ENCODE measurements at places on chromosomes 2 and 18. TPM values are rescaled to one million over a fixed set of nuclear protein-coding genes. Genes with fewer than 3 reads are reported as not detected.

The TUBA3D gene
- not detected for total RNA-seq

The DES gene
- total RNA-seq: not detected

The ACMSD gene
- not detected for total RNA-seq

The GLI2 gene
- total RNA-seq: 0.26 TPM

The DDX18 gene
- 50.6 TPM for total RNA-seq

The ASB18 gene
- total RNA-seq: 0.38 TPM

The RNF152 gene
- total RNA-seq: 31.9 TPM

DNA sequence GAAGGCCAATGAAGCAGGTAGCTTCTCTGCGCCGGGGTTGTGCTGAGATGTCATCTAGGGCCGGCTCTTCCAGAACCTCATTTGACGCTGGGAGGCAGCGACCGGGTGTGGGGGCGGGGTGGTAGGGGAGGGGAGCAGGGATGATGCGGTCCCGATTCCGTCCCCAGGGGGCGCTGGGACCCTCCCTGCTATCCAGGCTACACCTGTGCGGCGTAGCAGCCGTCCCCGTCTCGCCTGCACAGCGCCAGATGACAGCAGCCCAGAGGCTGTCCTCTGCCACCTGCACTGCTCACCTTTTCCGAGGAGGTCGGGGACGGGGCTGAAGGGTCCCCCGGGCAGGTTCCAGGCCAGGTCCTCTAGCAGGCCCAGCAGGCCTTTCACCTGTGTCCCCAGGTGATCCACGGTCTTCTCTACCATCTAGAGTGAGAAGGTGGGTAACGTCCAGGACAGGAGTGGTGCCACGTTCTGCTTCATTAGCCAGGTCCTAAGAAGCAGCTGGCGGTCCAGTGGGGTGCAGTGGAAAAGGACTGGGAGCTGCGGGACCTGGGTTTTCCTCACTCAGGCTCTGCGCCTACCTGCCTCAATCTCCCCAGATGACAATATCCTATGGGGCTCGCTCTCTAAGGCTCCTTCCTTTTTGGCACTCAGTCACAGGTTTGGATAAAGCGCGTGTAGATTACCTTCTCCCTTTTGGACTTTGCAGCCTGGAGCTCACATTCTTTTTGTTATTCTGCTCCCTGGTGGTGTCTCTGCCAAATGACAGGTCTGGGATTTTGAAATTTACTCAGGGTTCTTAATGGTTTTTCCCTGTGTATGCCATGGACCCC is 56.0 kb upstream of the RAB6C start:
- peak; percentile 40 for DNase-seq

GRCh38 chr2:86079981-86080911 is 25.4 kb downstream of the POLR1A start:
- DNase-seq: peak; percentile 50

DNA sequence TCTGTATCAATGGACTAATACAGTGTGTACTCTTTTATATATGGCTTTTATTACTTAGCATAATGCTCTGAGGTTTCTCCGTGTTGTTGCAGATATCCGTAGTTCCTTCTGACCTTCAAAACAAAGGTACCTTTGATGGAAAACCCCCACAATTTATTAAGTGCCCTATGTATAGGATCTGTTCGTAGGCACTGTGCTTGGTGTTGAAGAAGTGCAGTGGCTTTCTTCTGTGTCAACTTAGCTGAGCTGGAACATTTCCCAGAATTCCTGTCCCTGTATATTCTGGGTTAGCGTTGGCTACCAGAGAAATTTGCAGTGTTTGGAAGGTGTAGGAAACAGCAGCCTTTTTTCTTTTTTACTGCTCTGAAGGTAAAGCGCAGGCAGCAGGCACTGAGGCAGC is 56.3 kb upstream of the MSH2 start:
- DNase-seq: no peak

DNA sequence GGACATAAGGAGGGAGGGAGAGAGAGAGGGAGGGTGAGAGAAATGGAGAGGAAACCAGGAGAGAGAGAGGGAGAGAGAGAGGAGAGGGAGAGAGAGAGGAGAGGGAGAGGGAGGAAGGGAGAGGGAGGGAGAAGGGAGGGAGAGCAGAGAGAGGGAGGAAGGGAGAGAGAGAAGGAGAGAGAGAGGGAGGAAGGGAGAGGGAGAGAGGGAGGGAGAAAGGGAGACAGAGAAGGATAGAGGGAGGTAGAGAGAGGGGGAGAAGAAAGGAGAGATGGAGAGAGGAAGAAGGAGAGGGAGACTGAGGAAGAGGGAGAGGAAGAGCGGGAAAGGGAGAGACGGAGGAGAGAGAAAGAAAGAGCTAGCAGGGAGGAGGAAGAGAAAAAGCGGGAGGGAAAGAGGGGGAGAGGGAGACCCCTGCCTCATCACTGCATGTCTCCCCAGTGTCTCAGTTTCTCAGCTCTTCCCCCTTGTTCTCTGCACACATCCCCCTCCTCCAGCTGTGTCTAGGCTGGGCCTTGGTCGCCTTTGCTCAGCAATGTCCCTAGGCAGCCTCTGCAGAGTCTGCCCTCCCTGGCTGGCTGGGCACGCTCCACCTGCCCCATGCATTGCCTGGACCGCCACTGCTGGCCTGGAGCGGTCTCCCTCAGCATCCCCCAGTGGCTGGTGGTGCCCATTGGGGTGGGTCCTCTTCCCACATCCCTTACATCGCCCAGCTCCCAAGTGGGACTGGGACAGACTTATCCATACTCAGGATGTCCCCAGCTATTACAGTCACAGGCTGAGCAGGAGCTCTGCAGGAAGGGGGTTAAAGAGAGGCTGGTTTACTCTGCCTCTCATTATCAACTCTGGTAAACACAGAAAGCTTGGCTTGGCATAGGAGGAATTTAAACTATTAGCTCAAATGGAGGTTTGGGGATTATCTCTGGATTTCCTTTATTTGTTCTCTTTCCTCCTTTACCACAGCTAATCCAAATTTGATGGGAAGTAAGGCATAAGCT is 85.7 kb upstream of the APCDD1 start:
- no peak for DNase-seq

DNA sequence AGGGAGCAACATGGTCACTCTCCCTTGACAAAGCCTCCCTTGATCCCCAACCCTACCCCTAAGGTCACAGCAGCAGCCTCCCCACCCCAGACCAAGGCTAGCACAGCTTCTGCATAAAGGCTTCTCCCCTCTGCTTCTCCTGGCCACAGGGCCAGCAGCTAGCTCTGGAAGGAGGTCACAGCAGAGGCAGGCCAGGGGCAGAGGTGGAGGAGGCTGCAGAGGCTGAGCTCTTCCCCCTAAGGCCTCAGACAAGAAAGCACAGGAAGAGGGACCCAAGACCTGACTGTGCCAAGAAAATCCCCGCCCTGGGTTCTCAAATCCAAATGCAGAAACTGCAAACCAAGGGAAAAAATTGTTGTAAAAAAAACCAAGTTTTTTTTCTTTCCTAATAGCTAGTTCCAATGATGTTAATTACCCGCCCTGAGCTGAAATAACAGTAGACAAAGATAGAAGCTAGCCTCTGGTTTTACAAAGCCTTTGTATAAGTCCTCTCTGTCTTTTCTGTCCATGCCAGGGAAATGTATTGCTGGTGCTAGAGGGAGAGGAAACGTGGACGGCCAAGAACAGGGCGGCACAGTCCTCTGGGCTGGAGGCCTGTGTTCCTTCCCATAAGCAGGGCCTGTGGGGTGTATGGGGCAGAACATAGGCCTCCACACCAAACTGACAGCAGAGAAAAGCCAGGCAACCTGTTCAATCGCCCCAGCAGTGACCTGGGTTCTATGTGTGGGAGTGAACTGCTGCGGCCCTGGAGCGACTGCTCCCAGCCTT is 79.5 kb downstream of the POLR1A start:
- no peak for DNase-seq

- DNase-seq: no peak
These were observed 45.1 kb upstream of the ZBTB7C start for GRCh38 chr18:48454261-48454757.

- peak; percentile 86 for DNase-seq
These were observed 67.7 kb downstream of the NCK2 start for GRCh38 chr2:105812180-105813044.

DNA sequence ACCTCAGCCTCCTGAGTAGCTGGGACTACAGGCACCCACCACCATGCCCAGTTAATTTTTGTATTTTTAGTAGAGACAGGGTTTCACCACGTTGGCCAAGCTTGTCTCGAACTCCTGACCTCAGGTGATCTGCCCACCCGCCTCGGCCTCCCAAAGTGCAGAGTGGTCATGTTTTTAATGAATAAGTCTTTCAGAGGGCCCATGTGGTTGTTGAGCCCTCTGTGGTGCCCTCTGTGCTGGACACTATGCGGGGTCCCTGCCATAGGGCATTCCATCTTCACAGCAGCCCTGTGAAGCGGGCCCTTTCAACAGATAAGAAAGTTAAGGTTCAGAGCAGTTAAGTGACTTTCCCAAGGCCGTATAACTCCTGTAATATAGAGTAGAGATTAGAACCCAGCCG is 25.9 kb downstream of the MYO7B start:
- DNase-seq: no peak

All from bronchial epithelial cell (primary cell).